ENCODE measurements at places on chromosomes 16 and 17.
A peak's percentile ranks its signal among the peaks of the same experiment; 100 is the strongest.

GRCh38 chr17:11412654-11413053 is 171.6 kb downstream of the SHISA6 start:
- no peak for DNase-seq

DNA sequence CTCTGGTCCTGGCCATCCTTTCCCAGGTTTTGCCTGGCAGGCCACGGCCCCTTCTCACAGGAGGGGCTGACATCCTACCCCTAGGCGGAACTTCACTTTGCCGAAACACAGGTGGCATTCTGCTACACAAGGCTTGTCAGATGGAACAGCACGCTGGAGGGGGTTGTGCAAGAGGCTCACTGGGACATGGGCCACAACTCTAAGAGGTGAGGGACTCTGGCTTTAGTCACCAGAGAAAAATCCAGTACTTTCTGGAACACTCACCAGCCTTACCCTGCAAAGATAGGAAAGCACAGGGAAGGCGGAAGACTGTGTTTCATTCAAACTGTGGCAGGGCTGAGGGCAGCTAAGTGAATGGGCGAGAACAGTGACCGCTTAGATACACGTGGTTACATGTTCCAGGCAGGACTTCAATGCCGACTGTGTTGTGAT is 18.3 kb downstream of the CDC42EP4 start:
- no peak for DNase-seq

DNA sequence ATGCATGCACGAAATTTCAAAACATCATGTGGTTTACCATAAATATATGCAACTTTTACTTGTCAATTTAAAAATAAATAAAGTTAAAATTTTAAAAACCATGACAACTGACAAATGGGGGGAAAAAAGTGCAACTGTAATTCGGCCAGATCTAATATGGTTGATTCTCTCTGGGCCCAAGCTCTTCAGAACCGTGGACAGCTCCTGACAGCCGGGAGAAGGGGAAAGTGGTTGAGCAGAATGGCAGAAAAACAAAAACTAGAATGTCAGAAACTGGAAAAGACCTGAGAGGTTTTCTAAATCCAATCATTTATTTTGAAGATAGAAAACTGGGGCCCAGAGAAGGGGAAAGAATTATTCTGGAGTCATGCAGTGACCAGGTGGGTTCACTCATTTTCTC is 126.6 kb downstream of the TMEM132E start:
- no peak for DNase-seq

GRCh38 chr17:7667656-7668406 is 17.1 kb downstream of the ATP1B2 start:
- peak; percentile 71 for DNase-seq

DNA sequence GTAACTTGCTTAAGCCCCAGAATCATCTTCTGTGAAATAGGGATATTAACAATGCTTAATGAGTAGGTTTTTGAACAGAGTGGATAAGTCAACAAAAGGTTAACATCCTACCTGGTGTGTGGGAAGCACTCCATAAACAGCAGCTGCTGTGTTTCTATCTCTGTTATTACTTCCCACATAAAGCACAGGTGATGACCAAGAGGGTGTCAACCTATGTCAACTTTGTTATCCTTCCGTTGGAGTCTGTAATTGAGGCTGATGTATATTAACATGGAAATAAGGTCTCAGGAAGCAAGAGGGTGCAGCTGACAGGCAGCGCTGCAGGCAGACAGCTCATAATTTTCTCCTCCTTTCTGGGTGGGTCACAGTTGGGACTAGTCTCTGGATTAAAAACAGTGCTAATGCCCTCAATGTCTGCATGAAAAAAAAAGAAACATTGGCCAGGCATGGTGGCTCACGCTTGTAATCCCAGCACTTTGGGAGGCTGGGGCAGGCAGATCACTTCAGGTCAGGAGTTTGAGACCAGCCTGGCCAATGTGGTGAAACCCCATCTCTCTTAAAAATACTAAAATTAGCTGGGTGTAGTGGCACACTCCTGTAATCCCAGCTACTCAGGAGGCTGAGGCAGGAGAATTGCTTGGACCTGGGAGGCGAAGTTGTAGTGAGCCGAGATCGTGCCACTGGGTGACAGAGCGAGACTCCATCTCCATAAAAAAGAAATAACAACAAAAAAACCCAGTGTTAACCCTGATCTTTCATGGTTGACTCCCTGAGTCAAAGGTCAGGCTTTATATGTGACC is 269.6 kb downstream of the SNX29 start:
- no peak for DNase-seq

DNA sequence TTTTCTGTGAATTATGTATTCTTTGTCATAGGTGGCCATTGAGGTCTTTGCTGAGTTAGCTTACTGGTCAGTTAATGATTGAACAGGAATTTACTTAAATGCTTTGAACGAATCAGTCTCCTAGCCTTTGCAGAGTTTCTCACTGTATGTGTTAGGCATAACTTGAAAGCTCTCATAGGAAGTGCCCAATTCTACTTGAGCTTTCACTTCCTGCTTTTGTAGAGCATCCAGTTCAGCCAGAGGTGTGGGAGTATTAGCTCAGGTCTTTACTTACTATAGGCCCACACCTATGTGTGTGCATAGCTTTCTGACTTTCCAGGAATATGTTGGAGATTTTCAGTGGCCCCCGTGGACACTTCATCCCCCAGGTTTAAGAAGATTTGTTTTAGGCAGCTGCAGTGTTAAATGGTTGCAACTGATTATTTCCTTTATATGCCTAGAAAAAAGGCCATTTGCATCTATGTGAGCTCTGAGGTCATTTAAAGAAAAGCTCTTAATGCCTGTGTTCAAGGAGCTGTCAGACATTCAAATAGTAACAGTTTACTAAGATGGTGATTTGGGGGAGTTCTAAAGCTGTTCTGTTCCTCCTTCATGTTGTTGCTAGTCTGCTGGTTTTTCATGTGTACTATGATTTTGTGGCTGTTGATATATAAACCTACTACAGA is 62.3 kb downstream of the PHKB start:
- DNase-seq: no peak

DNA sequence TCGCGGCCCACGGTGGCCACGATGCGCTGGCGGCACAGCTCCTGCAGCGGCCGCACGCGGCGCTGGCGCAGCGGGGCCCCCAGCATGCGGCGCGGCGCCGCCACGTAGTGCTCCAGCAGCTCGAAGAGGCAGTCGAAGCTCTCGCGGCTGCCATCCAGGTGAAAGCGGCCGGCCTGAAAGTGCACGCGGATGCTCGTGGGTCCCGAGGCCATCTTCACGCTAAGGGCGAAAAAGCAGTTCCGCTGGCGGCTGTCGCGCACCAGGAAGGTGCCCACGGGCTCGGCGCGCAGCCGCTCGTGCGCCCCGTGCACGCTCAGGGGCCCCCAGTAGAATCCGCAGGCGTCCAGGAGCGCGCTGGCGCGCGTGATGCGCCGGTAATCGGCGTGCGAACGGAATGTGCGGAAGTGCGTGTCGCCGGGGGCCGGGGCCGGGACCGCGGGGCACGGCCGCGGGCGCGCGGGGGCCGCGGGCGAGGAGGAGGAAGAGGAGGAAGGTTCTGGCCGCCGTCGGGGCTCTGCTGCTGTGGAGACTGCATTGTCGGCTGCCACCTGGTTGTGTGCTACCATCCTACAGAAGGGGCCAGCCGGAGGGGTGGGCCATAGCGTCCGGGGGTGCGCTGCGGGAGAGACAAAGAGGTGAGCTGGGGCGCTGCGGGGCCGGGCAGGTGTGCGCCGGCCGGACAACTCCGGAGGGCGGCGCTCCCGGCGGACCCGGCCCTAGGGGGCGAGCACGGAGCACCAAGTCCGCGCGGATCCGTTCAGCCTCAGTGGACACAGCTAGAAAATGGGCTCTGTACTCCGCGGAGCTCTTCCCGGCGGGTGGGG is 879 bp downstream of the SOCS1 start:
- DNase-seq: no peak

DNA sequence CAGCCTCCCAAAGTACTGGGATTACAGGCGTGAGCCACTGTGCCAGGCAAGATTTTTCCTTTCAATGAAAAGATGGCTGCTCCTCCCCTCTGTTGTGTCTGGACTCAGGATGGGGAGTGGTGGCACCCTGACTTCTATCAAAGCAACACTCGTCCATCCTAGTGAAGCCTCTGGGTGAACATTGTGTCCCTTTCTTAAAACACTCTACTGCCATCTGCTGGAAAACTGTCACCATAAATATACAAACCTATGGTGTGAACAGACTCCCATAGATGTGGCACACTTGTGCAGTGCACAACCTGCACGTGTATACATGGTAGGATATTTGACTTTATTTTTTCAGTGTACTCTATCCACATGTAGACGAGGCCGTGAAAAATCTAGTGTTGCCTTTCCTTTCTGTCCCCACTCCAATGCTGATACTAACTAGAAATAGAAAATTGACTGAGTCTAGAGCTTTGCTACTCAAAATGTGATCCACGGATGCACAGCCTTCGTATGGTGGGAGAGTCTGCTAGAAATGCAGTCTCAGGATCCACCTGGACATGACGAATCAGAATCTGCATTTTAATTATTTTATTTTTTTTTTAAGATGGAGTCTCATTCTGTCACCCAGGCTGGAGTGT is 55.9 kb upstream of the PLCG2 start:
- DNase-seq: no peak

- DNase-seq: no peak
Measured at GRCh38 chr17:50523208-50523607, 9.3 kb upstream of the EPN3 start.

GRCh38 chr16:79098907-79099306 is 501.6 kb downstream of the MAF start:
- no peak for DNase-seq

DNA sequence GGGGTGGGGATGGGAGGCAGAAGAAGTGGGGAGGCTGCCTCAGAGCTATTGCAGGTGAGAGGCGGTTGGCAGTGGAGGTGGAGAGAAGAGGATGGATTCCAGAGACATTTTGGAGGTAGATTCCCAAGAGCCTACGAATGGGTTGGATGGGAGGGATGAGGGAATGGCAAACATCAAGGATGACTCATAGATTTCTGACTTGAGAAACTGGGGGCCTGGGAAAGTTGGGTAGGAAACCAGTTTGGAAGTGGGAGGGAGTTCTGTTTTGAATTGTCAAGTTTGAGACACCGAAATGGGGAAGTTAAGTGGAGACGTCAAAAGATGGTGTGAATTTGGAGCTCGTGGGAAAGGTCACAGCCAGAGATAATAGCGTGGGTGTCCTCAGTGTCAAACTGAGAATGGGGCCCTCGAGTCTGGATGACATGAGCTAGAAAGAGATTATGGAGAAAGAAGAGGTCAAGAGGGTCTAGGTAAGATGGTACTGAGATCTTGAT is 6.2 kb upstream of the CYLD start:
- no peak for DNase-seq

- no peak for DNase-seq
Measured at GRCh38 chr17:12995106-12995895, 22.5 kb downstream of the ELAC2 start.

- DNase-seq: no peak
Measured at GRCh38 chr16:10646581-10647263, 48.0 kb downstream of the TEKT5 start.

GRCh38 chr17:63665527-63666214 is 34.3 kb downstream of the LIMD2 start:
- no peak for DNase-seq

DNA sequence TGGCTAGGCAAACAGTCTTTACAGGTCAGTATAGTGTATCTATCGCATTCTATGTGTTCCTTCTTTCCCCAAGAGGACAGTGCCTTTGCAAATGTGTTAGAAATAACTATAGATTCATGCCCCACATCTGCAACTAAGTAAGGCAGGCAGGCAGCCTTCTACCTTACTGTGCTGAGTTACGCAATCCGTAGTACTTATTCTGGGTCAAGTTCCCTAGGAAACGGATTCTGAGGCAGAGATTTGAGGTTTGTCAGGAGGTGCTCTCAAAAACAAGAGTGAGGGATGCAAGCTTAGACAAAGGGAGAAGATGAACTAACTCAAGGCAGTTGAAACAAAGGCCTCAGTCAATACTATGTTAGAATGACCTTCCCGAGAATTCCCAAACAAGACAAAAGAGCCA is 12.7 kb upstream of the ANKFY1 start:
- no peak for DNase-seq

- no peak for DNase-seq
Measured at GRCh38 chr16:86578611-86579267, 390 bp downstream of the FOXL1 start.

GRCh38 chr16:5196204-5196603 is 98.6 kb upstream of the EEF2KMT start:
- DNase-seq: no peak

GRCh38 chr17:33366960-33367359 is 73.9 kb upstream of the ASIC2 start:
- no peak for DNase-seq

DNA sequence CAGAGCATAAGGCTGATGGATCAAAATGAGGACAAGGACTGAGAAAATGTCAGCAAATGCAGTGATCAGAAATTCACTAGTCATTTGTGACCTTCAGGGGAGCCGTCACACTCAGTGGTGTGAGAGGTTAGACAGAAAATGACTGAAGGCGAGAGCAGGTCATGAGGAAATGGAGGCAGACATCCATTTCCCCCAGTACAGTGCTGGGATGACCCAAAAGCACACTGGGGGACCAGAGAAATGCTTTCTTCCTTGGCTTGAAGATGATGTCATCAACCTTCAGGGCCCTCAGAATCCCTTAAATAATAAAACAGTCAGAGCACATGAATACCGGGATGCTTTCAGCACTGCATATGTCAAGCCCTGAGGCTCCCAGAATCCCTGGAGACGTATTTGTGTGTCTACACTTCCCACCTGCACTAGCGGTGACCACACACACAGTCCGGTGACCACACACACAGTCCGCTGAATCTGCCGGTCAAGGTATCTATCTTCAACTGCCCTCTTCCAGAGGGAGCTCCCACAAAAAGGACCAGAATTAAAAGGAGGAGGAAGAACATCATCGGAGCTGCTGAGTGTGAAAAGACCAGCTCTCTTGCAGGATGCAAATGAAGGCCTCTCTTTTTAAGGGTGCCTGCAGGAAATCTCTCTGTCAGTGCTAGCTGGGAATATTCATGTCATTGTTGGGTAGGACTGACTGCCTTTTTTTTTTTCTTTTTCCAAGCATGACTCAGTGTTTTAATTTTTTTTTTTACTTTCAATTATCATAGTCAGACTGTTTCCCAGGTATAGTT is 8.2 kb downstream of the UBE2O start:
- DNase-seq: no peak

- DNase-seq: no peak
Measured at GRCh38 chr17:71899317-71899716, 221.5 kb upstream of the SOX9 start.

DNA sequence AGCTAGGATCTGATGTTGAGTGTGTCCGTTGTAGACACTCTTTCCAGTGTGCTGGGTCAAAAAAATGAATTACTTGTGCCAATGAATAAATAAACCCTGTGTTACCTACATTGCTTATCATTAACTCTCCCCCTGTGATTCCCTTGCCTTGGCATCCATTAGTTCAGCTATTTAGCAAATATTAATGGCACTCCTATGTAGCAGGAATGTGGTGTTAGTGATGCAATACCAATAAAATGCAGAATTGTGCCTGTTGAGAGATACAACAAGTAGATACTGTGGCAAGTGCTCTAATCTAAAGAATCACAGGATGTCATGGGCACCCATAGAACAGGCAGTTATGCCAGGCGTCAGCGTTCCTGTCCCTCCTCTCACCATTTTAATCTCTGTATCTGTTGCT is 343.2 kb downstream of the PMP22 start:
- DNase-seq: no peak

GRCh38 chr17:80382956-80383355 is 32.0 kb upstream of the ENDOV start:
- DNase-seq: no peak
